ENCODE measurements at places on chromosomes 16 and 17.
A peak's percentile ranks its signal among the peaks of the same experiment; 100 is the strongest.

DNA sequence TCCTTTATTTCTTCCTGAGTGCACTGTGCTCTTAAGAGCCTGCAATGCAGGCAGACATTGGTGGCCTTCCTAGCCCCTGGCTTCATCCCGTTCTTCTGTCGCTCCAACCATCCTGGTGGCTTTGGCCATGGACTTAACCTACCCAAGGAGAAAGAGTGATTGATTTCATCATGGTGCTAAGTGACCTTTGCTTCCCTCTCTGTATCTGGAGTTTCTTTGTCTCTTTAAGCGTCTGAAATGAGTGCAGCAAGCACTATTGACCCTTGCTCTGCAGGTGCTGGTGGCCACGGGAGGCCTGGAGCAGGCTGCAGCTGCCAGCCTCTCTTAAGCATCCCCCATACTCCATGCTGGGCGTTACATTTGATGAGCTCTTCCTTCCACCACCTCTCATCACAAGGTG is 60.5 kb downstream of the RAP1GAP2 start:
- no peak for DNase-seq

DNA sequence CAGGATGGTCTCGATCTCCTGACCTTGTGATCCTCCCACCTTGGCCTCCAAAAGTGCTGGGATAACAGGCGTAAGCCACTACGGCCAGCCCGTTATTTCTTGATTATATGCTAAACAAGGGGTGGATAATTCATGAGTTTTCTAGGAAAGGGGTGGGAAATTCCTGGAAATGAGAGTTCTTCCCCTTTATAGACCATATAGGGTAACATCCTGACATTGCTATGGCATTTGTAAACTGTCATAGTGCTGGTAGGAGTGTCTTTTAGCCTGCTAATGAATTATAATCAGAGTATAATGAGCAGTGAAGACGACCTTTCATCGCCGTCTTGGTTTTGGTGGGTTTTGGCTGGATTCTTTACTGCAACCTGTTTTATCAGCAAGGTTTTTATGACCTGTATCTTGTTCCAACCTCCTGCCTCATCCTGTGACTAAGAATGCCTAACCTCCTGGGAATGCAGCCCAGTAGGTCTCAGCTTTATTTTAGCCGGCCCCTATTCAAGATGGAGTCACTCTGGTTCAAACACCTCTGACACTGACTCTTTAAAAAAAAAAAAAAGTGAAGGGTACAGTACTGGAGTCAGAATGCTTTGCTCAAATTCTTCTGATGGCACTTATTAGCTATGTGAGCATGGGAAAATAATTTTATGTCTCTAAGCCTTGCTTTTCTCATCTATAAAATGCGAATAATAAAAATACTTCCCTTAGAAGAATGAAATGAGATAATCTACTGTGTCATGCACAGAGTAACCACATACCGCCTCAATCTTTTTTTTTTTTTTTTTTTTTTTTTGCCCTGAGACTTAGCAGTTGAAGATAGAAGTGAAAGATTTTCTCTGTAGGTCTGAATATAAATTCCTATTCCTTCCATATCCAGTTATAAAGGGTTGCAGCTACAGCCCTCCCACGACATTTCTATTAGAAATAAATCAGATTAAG is 5.1 kb upstream of the CALCOCO2 start:
- DNase-seq: no peak

DNA sequence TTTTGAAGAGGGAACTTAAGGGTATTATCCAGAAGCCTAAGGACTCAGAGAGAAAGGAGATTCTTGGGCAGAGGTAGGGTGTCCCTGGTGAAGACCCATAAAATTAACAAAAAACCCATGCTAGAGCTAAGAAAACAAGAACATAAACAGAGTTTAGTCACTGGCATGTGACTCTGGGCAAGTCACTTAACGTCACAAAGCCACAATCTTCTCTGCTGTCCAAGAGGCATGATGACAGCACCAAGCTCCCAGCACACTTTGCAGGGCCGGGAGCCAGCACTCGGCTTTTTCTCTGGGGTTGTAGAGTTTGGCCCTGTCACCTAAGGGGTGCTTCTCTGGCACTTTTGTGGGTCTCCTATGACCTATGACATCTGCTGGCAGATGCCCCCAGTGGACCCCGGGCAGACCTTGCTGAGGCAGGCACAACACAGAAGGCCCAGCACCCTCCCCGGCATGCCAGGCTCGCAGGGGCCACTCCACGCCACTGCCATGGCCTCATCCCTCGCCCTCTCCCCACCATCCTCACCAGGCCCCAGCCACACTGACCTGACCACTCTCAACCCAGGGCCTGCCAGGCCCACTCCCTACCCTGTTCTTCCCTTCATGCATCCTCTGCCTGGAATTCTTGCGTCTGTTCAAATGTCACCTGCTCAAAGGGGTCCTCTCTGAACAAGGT is 69.8 kb downstream of the DYNLRB2 start:
- DNase-seq: peak; percentile 40

DNA sequence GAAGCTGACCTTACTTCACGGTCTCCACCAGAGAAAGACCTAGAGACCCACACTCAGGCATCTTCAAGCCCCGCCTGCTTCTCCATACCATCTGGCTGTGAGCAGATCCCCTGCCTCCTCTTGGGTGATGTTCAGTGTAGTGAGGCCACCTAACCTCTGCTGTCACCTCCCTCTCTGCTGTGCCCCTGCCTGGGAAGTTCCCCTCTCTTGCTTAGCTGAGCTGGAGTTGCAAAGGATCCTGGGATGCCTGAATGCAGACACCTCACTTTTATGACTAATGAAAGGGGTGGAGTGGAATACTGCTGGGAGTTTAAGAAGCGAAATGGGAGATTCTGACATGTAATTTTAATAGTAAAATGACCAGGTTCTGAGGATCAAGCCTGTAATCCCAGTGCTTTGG is 5.8 kb downstream of the IRX3 start:
- DNase-seq: peak; percentile 41

GRCh38 chr17:78257810-78258322 is 26.4 kb downstream of the TMEM235 start:
- no peak for DNase-seq

DNA sequence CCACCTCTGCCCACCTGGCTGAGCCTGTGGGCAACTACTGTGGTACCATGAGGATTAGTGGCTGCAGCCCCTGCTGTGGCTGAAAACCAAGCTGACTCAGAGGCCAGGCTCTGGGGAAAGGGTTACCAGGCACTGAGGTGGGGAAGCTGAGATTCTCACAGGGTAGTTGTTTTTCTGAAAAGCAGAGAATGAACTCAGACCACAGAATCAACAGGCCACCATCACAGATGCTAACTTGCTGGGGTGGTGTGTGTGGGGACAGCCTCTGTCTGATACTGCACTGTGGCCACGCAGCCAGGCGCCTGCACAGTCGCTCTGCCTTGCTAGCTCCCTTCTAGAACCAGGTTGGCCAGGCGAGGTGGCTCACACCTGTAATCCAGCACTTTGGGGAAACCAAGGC is 28.8 kb downstream of the NPLOC4 start:
- no peak for DNase-seq

Measured in AG08395 (cell line).